ENCODE measurements at places on chromosomes 6 and 20. TPM values are rescaled to one million over a fixed set of nuclear protein-coding genes. Genes with fewer than 3 reads are reported as not detected.

DNA sequence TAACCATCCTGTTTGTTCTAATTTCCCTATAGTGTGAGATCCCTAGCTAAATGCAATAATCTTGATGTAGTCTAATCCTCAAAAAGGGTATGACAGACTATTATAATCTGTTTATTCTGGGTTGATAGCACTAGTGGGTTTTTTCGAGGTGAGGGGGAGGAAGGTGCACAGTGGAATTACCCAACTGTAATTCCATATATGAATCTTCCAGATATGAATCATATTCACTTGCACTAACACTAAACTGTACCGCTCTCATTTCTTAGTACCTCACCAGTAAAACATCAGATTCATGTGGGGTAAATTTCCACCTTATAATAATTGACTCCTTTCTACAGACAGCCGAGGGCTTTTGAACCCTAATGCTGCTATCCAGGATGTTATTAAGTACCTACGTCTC is 16.5 kb downstream of the NCOA7 start:
- no peak for DNase-seq

SPTLC3 gene
- 32.3 TPM for total RNA-seq

GRCh38 chr6:28841290-28841689 is 82.5 kb downstream of the TRIM27 start:
- DNase-seq = no peak

CBFA2T2 gene
- total RNA-seq = 14.4 TPM

DNA sequence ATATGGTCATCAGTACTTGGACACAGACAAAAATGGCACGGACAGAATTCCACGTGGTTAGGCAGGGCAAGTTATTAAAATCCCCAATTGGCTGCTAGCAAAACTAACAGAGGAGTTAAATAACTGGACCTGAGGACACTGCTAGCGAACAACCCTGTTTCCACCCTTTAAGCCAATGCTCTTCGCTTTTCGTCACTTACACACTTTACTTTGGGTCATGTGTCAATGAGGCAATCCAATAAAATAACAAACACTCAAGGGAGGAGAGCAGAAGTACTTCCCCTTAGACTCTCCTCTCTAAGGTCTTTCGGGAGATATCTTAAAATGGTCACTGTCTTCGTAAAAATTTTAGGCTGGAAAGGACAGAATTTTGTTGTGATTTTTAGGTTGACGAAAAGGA is 68.6 kb downstream of the LCA5 start:
- DNase-seq = no peak

DNA sequence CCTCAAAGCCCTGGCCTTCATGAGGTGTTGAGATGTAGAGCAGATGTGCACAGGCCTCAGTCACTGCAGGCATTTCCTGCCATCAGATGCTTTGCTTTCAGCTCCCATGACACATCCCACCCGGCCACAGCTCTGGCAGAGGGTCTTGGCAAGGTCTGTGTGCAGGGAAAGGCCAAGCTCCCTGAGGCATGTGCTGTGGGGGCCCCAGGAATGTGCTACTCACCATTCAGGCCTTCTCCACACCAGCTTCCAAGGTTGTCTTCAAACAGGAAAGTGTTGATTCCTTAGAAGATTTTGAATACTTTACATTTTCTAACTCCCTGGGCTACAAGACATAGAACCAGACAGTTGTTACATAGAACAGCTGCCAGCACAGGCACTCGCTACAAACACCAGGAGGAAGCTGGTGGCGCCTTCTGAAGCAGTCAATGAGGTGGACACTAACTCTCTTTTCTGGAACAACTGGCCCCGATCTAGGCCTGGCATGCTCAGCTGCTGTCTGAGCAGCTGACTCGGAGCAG is 27.8 kb downstream of the CASS4 start:
- peak; percentile 57 for DNase-seq

- no peak for DNase-seq
These were observed 178.1 kb upstream of the PRDM1 start for GRCh38 chr6:105907991-105908390.

GINS1 gene
- 7.3 TPM for total RNA-seq

DNA sequence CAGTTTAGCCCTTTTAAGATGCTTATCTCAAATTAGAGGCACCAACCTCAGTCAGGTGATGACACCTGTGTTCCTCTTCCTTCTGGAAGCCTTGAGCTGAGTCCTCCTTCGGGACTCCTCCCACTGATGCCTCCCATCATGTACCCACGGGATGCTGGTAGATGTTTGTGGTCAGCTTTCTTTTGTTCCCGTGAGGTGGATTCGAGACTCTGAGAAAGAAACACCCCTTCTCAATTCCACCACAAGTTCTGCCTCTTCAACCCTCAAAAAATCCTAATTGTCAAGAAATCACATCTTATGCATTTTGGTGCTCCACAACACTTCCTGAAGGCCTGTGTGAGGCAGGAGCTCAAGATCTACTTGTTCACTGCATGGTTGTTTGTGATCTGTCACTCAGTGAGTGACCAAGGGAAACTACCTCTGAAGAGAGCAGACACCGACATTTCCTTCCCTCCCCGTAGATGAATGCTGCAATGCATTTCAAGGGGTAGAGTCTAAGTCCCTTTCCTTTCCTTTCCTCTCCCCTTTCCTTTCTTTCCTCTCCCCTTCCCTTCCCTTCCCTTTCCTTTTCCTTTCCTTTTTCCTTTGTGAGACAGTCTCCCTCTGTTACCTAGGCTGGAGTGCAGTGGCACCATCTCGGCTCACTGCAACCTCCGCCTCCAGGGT is 50.5 kb downstream of the PCNA start:
- no peak for DNase-seq

GRCh38 chr20:45235995-45236394 is 14.8 kb downstream of the SEMG2 start:
- no peak for DNase-seq

GRCh38 chr6:4635666-4636065 is 140.5 kb upstream of the CDYL start:
- no peak for DNase-seq

- no peak for DNase-seq
These were observed 66.5 kb upstream of the LY86 start for GRCh38 chr6:6521961-6522482.

PPDPF gene
- total RNA-seq = 30.8 TPM

- DNase-seq = no peak
These were observed at the start of gene DLL1 for GRCh38 chr6:170290296-170291128. Gene DLL1 (minus strand): TSS chr6:170291078. CDS start chr6:170290139, 939 bp downstream.

KCNK5 gene
- 1.4 TPM for total RNA-seq

SLC32A1 gene
- total RNA-seq = not detected

PPP1R18 gene
- 22.2 TPM for total RNA-seq
